ENCODE measurements at places on chromosomes 3 and 15.

GRCh38 chr3:139310474-139310933 is 33.3 kb upstream of the MRPS22 start:
- no peak for DNase-seq

DNA sequence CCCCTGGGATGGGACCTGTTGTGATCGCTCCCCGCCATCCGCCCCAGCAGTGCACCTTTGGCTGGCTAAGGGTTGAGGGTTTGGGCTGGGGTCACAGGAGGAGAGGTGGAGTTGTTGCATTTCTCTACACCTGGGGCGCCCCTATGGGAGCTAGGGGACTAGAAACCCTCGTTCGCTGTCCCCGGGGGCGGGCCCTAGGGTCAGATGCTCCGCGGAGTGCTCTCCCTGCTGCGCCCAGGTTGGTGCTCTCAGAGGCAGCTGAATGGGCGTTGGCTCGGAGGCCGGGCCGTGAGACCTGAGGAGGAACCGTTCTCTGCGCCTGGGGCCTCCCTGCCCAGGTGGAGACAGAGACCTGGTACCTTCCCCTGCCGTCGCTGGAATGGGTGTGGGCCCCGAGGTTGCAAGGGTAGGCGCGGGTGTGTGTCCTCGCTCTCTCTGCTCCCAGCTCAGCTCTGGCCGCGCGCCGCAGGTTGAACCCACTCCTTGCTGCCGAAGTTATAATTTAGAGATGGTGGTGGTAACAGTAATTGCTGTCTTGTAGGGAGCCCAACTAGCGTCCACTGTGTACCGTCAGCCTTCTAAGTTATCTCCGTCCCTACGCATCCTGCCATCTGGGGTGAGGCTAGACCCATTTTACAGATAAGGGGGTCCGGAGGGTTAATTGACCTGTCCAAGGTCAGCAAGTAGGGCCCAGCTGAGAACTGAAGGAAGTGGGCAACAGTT is 965 bp downstream of the FLNB start:
- no peak for DNase-seq

DNA sequence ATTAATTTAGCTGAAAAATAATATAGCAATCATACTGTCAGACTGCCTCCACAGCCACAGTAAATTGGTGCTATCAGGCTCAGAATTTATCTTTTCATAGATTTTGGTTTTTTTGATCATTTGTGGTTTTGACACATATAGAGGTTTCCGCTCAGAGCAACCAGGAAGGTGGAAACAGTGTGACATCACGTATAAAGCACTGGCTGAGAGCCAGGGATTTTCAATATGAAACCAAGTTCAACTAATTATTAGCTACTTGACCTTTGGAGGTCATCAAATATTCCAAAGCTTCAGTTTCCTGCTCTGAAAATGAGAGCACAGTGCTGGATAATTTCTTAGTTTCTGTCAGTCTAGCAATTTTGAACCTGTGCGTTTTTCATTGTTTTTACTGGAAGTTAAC is 433.8 kb upstream of the SUCLG2 start:
- DNase-seq: no peak

DNA sequence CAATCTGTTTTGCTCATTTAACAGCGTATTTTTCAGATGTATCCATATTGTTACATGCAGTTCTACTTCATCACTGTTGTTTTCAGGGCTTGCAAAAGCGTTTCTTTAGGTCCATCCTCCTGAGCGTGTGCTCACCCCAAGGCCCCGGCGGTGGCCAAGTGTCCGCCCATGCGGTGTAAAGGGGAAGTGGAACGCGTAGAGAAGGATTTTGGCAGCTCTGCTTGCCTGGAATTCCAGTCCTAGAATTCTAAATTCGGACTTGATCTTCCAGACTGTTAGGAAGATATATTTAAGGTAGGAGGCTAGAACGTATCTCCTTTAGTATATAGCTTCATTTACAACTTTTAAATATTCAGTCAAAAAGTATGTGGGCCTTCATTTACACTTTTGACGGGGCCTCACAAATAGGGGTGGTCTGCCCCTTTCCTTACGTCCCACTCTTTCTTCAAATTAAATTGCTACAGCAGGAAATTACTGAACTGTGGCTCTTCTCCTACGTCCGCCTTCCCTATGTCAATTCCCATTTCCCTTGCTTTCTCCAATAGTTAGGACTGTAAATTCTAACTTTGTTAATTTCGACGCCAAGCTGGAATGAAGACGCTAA is 609 bp upstream of the TBC1D23 start:
- no peak for DNase-seq

DNA sequence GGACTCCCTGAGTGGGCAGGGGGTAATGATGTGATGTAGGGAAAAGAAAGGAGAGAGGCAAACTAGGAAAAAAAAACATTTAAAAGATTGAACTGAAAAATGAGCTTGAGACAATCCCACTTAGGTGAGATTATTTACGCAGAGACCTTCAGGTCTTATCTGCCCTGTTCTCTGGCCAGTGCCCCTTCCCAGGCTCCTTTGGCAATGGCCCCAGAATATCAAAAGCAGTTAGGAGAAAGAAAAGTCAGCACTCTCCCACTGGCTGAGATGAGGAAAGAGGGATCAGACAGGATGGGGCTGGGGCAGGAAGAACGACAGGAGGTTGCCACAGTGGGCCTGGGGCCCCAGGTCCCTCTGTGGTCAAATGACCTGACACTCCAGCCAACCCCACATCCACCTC is 105.4 kb downstream of the MEGF11 start:
- no peak for DNase-seq

DNA sequence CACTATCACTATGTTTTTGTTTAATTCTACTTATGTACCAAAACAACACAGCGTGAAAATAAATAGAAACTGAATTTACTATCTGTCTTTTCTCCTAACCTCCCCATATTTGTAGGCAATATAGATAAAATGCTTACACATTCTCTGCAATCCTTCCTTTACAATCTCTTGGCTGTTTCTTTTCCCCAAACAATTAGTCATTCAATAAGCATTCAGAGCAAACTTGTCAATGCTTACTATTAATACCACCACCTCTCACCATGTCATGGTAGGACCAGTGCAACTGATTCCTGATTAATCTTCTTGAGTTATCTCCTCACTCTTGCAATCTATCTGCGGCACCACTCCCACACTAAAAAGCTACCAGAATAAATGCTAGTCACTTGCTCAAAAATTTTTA is 74.0 kb upstream of the TTBK2 start:
- DNase-seq: no peak

DNA sequence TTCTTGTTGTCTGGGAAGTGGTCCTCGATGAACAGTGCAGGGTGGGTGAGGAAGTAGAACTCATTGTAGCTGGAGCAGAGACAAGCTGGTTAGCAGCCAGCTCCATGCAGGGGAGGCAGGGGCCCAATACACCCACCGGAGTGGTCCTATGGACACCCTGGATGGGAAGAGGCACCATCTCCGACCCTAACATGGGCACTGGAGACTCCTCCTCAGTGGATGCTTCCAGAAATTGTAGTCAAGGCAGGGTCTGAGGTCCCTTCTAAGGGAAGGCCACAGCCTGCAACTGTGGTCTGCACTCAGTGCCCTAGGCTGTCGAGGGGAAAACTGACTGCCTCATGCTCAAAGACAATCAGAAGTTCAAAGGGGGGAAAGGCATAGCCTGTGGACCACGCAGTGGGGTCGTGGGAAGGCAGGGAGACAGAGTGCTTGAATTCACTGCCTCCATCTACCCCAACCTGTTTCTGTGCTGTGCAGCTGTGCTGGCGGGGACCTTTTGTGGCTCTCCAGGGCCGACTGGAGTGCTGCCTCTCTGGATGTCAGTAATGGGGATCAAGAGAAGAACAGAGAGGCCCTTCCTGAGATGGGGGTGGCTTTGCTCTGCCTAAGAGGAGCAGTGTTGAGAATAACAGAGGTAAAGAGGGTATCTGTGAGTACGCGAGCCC is 41.9 kb downstream of the KY start:
- no peak for DNase-seq

DNA sequence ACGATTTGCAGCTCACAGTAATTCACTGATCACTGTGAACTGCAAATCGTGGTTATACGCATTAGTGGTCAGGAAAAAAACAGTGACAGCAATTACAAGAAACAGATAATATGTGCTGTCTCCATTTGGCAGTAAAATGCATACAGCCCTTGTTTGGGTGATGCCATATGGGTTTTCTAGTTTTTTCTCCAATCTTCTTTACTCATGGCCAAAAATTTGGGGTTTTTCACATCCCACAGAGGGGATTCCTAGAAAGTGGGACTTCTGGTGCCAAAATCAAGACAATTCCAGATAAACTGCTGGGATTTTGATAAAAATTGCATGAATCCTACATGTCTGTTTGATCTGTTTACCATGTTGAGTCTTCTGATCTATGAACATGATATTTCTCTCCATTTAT is 15.6 kb downstream of the NDN start:
- DNase-seq: no peak

DNA sequence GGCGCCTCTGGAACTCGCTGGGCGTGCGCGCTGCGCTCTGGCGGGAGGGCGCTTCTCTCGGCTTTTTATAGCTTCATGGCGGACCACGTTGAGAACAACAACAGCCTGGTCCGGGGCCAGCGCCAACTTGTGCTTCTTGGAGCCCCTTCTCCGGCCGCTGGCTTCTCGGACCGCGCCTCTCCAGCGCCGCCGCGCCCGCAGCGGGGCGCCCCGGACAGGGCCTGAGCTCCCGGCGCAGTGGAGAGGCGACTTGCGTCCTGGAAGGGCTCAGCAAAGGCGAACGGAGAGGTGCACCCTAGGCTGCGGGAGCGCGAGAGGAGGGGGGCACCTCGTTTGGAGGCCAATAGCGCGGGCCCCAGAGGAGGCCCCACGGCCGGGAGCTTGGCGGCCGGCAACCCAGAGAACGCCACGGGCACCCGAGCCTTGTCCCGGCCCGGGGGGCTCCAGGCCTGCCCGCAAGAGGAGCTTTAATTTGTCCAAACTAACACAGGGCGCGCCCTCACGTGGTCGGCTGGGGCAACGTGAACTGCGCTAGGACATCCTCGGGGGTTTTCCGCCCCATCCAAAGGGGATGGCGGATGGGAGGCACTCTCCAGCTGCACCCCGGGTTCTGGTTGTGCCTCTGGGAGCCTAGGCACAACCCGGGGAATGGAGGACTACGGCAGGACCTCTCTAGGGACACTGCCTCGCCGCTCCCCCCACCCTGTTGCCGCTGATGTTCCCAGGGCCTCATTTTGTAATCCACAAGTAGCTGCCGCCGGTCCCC is 37.8 kb downstream of the HMCES start:
- DNase-seq: no peak

DNA sequence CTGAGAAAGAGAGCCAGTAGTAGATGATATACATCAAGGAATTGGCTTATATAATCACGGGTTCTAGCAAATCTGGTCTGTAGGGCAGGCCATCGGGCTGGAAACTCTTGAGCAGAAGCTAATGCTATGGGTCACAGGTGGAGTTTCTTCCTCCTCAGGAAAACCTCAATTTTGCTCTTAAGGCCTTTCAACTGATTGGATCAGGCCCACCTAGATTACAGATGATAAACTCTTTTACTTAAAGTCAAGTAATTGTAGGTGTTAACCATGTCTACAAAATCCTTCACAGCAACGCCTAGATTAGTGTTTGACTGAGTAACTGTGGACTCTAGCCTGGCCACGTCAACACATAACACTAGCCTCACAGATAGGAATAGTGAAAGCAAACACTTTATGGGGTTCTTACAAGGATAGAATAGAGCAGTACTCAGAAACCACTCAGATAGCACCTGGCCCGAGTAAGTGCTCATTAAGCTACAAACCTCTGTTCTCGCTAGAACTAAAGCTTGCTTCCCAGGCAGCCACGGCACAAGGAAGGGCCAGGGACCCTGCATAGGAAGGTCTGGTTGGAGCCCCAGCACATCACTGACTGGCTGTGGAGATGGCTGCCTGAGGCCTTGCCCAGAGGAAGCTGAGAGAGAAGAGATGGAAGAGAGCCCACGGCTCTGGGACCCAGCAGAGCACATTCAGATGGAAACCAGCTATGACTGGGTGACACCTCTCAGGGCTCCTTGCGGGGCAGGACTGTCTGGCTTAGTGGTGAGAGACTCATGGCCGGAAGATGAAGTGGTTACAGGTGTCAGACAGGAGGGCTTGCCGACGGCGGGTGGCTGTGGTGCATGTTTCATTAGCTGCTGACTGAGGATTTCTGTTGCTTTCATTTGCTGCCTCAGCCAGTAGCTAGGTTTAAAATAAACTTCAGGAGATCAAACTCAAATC is 202.5 kb upstream of the TLE3 start:
- DNase-seq: no peak

DNA sequence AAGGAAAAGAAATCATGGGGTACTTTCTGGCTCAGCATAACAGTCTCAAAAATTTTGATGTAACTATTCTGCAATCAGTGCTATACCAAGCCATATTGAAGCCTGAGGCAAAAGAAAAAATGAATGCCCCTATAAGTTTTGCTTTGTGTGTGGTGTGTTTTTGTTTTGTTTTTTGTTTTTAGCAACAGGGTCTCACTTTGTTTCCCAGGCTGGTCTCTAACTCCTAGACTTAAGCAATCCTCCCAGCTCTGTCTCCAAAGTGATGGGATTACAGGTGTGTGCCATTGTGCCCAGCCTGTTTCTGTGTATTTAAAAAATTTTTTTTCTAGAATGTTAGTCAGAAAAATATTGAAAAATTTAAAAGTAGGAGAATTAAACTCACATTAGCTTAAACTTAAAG is 93.2 kb downstream of the ZNF280D start:
- DNase-seq: no peak

GRCh38 chr3:176927706-176928581 is 269.3 kb downstream of the TBL1XR1 start:
- no peak for DNase-seq

- DNase-seq: no peak
These were observed 23.5 kb upstream of the TBC1D5 start for GRCh38 chr3:17765819-17766472.

GRCh38 chr3:12622335-12622734 is 41.6 kb downstream of the RAF1 start:
- no peak for DNase-seq

GRCh38 chr3:173650596-173650995 is 253.1 kb downstream of the NLGN1 start:
- no peak for DNase-seq

GRCh38 chr15:63244976-63245645 is 32.3 kb upstream of the APH1B start:
- DNase-seq: no peak

DNA sequence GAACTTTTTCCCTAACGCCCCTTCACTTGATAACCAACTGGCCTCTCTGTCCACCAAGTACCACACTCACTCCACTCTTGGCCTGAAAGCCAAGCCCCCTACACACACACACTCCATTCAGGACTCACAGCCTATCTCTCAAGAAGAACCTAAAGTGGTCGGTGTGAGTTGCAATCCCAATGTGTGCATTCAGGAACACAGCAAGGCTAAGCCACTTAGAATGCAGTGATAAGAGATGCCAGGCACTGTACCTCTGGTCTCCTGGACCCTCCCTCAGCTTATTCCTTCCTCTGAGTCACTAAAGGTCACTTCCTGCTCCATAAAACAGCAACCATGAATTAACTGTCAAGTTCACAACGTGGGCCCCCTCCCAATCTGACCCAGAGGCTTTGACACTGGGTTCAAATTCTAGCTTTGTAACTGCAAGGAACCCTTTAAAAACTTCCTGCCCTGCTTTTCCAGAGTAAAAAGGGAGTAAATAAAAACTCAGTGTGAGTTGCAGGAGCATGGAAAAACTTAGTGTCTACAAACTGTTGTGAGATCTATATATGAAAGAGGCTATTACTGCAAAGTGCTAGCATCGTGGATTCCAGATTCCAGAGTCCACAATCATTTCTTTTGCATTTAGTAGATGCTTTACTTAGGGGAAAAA is 17.6 kb upstream of the KCNMB3 start:
- DNase-seq: no peak

GRCh38 chr15:32786906-32787305 is 69.1 kb downstream of the GREM1 start:
- no peak for DNase-seq

GRCh38 chr3:105119801-105120340 is 246.8 kb upstream of the ALCAM start:
- DNase-seq: no peak
